ENCODE measurements at places on chromosomes 5 and 9. TPM values are rescaled to one million over a fixed set of nuclear protein-coding genes. Genes with fewer than 3 reads are reported as not detected.

The PAPPA gene
- 6.5 TPM for total RNA-seq

The LPAR1 gene
- total RNA-seq: 46.0 TPM

The PLCXD3 gene
- total RNA-seq: not detected

The PPP2CA gene
- 224 TPM for total RNA-seq

The SLC25A46 gene
- total RNA-seq: 94.0 TPM

The SLC1A3 gene
- total RNA-seq: 25.3 TPM

The SLC9A3 gene
- 6.8 TPM for total RNA-seq

The BTNL3 gene
- 0.21 TPM for total RNA-seq

The BSPRY gene
- total RNA-seq: not detected

The FCHO2 gene
- total RNA-seq: 14.7 TPM
